ENCODE measurements at places on chromosomes 6 and 20. TPM values are rescaled to one million over a fixed set of nuclear protein-coding genes. Genes with fewer than 3 reads are reported as not detected.
A peak's percentile ranks its signal among the peaks of the same experiment; 100 is the strongest.

TENT5A gene
- not detected for total RNA-seq

PPP1R10 gene
- total RNA-seq, result 170 TPM

GPRC6A gene
- not detected for total RNA-seq

HAO1 gene
- not detected for total RNA-seq

RTEL1 gene
- total RNA-seq, result 6.4 TPM

TP53TG5 gene
- not detected for total RNA-seq

TEAD3 gene
- total RNA-seq, result not detected

GINS1 gene
- 10.2 TPM for total RNA-seq

CFAP61 gene
- total RNA-seq, result 0.19 TPM

PHACTR1 gene
- total RNA-seq, result 8.3 TPM

HIVEP1 gene
- total RNA-seq, result 40.8 TPM

MRPS10 gene
- total RNA-seq, result 34.7 TPM

WFDC10B gene
- not detected for total RNA-seq

NKX2-2 gene
- not detected for total RNA-seq

- DNase-seq, result no peak
Measured at GRCh38 chr20:12248481-12248880, 330.8 kb downstream of the BTBD3 start.

GRCh38 chr20:53660078-53660909 lies 66.7 kb upstream of the ZNF217 start:
- DNase-seq, result no peak

DNA sequence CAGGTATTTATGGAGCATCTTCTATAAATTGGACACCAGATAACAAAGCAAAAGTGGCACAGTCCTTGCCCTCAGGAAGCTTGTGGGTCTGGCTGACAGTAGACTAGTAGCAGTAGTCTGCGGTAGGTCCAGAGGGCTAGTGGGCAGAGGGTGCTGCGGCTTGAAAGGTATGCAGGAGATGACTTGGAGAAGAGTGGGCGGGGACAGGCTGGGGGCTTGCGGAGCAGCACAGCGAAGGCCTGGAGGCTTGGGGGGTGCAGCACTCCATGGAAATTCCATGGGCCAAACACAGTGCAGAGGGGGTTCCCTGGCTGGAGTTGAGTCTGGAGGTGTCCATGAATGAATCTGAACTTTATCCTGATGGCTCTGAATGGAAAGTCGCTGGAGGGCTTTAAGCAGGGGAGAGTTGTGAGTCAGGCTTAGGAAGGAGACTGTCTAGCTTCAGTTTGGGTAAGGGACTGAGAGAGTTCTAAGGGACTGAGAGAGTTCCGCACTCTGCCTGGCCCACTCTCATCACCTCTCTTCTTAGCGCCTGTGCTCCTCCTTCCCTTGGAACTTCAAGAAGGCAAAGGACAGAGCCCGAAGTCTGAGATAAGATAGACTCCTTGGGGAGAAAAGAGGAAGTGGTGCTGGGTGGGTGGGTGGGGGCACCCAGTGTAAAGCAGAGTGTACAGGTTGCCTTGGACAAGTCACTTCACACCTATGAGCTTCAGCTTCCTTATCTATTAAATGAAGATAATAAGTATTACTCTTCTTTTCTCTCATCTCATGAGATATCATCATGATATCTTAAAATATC lies 8.8 kb downstream of the PKIG start:
- DNase-seq, result no peak

DNA sequence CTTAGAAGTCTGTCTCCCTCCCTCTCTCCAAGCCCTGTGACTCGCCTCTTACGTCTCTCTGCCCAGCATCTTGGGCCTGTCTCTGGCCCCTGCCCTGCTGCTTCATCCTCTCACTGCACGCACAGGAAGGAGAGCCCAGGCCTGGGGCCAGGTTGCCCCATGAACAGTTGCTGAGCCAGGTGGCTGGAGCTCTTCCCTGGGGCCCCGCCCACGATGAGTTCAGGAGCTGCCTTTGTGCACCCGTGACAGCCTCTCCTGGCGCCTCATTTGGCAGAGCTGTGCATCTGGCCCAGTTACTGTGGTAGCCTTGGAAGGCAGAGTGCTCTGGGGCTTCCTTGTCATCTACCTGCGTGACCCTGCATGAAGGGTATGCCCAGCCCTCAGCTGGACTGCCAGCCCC lies 44.5 kb downstream of the SLC52A3 start:
- no peak for DNase-seq

- no peak for DNase-seq
Measured at GRCh38 chr6:112287577-112288225, 33.3 kb upstream of the LAMA4 start.

- no peak for DNase-seq
Measured at GRCh38 chr6:48147051-48147450, 36.1 kb upstream of the PTCHD4 start.

DNA sequence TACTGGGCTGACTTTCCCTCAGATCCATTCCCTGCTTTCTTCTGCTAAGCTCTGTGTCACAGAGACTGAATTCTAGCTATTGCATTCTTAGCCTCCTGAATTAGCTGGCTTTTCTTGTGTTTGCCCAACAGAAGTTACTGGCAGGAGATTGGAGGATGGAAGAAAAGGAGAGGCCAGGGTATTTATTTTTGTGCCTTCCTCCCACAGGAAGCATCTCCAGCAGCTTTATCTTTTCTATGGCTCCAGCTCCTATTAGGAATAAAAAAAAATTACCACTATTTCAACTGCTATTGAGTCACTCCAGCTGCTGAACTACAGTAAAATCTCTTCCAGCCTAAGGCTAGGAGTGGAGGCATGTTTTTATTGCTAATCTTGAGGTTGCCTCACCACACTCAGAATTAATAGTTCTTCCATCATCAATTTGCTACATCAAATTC lies 492.4 kb downstream of the RFPL4B start:
- DNase-seq, result no peak

GRCh38 chr6:68086199-68086598 lies 548.9 kb upstream of the ADGRB3 start:
- peak; percentile 52 for DNase-seq

- no peak for DNase-seq
Measured at GRCh38 chr6:45419571-45420082, 41.9 kb upstream of the SUPT3H start.

DNA sequence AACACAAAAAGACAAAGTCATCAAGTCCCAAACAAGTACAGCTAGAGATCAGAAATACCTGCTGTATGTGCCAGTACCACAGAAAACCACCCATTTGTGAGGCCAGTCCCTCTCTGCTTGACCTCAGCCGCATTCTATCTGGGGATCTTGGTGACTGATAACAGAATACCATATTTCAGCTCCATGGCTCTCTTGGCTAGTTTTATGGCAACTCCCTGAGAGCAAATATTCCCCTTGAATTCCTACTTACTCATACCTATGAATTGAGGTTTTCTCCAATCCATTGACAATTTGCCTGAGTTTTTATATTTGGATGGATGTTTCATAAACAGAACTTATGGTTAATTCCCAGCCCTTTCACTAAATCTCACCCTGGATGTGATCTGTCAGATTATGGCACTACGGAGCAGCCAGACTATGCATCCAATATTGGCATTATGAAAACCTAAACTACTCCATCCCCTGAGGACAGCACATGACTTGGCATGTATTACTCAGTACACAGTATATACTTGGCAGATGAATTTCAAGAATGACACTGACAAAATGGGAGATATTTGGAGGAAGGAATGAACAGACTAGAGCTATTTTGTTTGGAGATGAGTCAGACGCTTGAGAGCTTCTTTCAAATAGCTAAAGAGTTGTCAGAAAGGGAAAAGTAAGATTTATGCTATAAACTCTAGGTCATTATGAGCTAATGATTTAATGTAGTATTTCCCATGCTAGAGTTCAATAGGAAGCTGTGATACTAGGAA lies 95.7 kb downstream of the PRDM1 start:
- DNase-seq, result no peak

DNA sequence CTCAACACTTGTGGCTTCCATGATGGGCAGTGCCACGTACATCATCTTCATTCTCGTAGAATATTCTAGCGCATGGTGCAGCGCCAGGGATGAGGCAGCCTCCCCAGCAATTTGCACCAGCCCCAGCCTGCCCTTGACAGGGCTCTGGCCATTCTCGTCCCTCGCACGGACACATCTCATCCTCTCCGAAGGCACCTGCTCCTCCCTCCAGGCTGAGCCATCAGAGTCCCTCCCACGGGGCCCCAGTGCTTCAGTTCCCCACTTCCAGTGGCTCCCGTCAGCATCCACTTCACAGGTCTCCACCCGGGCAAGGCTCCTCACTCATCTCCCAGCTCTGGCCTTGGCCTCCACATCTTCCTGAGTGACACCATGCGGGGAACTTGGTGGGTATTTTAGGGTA lies 13.3 kb upstream of the PHACTR3 start:
- no peak for DNase-seq

DNA sequence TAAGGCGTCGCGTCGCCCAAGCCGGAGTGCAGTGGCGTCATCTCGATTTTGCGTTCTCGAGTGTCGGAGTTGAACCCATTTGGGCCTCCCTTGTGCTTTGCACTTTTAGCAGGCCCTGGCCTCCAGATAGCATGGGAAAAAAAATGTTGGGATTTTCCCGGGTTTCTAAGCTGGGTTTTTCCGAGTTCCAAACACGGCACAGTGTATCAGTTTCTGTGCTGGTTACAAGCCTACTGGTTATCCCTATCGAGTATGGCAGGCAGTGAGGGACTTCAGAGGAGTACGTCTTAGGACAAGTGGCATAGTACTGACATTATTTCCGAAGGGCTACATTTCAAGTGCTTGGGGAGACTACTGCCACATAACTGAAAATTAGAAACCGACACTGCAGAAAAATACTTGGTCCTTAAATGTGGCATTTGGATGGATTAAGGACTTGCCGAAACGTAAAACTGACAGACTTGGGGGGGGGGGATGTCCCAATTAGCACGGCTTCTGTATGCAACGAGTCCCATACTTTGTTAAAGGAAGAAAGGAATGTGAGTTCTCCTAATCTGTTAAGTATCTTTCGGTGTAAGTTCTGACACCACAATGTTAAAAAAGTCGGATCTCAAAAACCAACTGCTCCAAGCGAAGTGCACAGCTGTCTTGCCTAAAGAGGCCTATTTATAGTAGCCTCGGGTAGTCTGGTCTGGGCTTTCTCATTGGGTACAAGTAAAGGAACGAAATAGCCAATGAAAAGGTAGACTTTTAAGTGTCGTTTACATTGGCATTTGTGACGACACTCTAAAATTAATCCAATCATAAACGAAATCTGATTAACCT lies 70.2 kb downstream of the HFE start:
- peak; percentile 97 for DNase-seq

GRCh38 chr6:113500221-113500620 lies 356.9 kb upstream of the MARCKS start:
- no peak for DNase-seq

- DNase-seq, result no peak
Measured at GRCh38 chr6:21227486-21227885, 366.1 kb upstream of the SOX4 start.

DNA sequence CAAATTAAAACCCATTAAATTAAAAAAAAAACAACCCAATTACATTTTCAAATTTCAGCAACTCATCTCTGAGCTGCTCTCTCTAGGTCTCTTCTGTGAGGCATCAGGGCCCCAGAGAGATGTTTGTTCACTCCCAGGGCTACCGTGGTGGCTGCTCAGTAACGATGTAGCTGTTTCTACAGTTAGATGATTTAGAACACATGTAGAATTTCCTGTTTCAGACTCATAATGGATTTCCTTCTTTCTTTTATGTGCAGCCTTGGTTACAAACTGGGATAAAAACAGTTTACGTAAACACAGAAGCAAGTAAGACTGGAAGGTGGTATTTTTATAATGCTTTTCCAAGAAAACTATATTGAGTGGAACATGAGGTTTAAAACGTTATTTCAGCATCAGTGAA lies 116.1 kb upstream of the CCN2 start:
- no peak for DNase-seq

GRCh38 chr6:97347111-97347510 lies 64.1 kb upstream of the MMS22L start:
- no peak for DNase-seq

DNA sequence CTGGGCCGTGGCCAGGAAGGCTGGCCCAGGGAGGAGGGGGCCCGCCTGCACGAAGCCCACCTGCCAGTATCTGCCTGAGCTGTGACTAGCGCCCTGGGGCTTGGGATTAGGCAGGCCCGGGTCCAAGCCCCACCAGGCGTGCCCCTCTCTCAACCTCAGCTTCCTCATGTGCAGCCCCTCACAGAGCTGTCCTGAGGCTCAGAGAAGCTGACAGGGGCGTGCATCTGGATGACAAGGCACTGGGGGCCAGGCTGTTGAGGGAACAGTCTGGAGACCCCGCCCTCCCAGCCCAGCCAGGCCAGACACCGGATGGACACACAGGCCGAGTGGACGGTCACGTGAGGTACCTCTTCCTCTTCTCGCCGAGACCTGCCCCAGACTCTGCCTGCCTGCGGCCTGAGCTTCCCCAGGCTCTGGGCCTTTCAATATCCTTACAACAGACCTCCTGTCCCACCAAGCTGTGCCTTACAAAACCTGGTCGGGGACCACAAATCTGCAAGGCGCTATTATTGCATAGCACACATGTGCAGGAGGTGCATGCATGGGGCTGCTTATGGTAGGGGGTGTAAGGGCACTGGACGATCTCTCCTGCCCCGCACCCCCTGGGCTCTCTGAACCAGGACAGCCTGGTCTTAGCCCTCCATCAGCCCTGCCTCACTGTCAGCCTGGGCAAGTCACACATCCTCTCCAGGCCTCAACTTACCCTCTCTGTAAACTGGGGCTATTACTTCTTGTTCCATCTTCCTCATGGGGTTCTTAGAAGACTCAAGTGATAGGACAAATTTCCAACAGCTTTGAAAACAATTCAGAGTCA lies 20.0 kb downstream of the NOL4L start:
- no peak for DNase-seq

DNA sequence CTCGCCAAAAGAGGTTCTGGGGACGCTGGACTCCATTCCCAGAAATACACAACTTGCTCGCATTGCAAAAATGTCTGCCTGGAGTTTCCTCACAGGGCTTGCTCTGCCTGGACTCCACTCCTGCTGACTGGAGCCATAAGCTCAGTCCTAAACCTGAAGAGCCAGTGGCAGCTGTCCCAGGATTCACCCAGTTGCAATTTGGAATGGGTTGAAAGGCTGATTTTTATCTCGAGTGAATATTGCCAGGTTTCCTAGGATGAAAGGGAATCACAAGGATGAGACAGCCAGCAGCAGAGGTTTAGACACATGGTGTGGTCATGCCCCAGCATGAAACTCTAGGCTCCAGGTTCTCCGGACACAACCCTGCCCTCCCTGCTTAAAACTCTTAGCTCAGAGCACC lies 223.3 kb downstream of the BMP7 start:
- DNase-seq, result no peak

- no peak for DNase-seq
Measured at GRCh38 chr20:47862574-47863240, 77.4 kb upstream of the SULF2 start.

- no peak for DNase-seq
Measured at GRCh38 chr6:118146584-118146983, 239.5 kb downstream of the SLC35F1 start.

GRCh38 chr20:54208548-54209176 lies 775 bp downstream of the PFDN4 start:
- DNase-seq, result peak; percentile 70

DNA sequence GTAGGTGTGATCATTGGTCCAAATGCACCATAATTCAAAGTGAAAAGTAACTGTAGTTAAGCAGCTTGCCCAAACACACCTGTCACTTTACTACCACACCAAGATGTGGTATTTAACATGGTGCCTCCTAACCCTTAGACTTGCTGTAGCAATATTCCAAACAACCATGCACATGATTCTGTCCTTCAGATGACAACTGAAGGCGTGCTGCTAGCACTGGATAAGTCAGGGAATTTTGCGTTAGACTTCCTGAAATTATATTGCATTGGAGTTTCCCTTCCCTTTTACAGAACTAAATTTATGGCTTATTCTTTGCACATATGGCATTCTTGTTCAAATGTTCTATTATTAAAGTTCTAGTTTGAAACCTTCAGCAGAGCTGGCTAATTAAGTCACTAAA lies 106.2 kb downstream of the ARHGAP18 start:
- DNase-seq, result no peak
